ENCODE measurements at places on chromosomes 4 and X.
A peak's percentile ranks its signal among the peaks of the same experiment; 100 is the strongest.

DNA sequence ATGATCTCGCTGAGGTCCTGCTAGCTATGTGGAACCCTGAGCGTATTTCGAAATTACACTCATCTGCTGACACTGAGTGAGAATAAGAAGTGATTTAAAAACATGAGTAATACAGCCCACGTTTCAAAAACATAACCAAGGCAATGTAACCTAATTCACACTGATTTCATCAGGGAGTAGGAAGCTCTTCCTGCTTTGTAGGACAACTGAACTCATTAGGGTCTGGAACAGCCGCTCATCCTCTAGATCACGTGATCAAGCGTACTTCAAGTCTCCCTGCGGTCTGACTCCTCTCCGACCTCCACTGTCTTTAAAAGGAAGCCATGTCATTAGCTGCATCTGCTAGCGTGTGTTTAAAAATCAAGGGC, 138.0 kb downstream of the NSUN7 start:
- no peak for DNase-seq

GRCh38 chrX:40164751-40165150, 67.0 kb upstream of the BCOR start:
- DNase-seq = no peak

DNA sequence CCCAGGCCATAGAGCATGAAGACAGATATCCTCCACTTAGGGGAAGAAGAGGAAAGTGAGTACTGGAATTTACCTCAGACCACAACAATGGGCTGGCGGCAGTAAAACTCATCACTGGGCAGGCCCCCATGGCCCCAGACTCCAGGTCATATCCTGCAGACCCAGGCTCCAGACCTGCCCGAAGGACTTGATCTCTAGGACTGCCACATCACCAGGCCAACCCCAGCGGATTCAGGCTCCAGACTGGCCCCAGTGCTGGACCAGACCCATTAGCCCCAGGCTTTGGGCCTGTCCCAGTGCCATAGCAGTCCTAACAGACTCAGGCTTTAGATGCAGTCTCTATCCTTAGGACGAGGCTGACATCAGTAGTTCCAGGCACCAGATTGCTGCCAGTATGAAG, 190.6 kb downstream of the DLG3 start:
- DNase-seq = no peak

- DNase-seq = no peak
Observed at GRCh38 chr4:181685461-181685860, 557.7 kb upstream of the TENM3 start.

DNA sequence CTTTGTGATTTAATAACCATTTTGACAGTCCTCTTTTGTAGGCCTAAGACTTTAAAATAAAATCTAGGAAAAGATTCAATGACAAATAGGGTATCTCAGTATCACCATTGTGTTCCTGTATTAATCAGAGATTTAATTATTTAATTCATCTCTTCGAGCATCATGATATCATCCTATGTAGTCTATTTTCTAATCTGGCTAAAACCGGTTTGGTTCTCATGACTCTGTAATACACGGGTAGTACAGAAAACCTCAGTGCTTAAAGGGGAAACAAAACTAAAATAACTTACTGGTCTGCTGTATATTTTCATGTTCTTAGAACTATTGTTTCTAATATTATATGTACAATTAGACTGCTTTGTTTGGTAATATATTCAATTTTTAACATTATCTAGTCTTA, 23.7 kb upstream of the FBXW7 start:
- no peak for DNase-seq

- no peak for DNase-seq
Observed at GRCh38 chr4:142365391-142365790, 480.7 kb downstream of the INPP4B start.

DNA sequence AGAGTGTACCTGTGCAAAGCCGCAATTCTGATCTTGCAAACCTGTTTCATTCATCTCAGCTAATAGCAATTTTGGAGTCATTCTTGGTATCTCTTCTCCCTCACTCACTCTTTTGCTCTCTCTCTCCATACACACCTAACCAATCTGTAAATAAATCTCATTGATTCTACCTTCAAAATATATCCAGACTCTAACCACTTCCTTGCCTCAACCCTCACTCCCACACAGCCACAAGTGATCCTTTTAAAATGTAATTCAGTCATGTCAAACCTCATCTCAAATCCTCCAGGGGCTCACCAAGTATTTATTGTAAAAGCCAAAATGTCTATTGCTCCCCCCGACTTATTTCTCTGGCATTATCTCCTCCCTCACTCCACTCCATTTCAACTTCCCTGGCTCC, 51.7 kb upstream of the SLC10A4 start:
- no peak for DNase-seq

GRCh38 chr4:5357870-5358269, 306.6 kb downstream of the STK32B start:
- no peak for DNase-seq

GRCh38 chrX:115390078-115390477, 100.6 kb downstream of the LUZP4 start:
- DNase-seq = no peak

- no peak for DNase-seq
Observed at GRCh38 chr4:150080875-150081274, 2.6 kb downstream of the DCLK2 start.

- peak; percentile 77 for DNase-seq
Observed at GRCh38 chr4:1726146-1726934, 5.0 kb downstream of the TACC3 start.

GRCh38 chr4:184849185-184849584, 23.4 kb upstream of the ACSL1 start:
- no peak for DNase-seq

GRCh38 chr4:125620066-125620860, 305.5 kb downstream of the FAT4 start:
- no peak for DNase-seq

GRCh38 chrX:70033348-70034051, 16.2 kb downstream of the AWAT2 start:
- DNase-seq = no peak

GRCh38 chr4:116829187-116829586, 256.2 kb downstream of the TRAM1L1 start:
- no peak for DNase-seq

- DNase-seq = no peak
Observed at GRCh38 chrX:136147315-136147901, at the start of gene FHL1. Gene FHL1 (plus strand): TSS chrX:136147533.

- DNase-seq = no peak
Observed at GRCh38 chr4:44725726-44726037, 674 bp downstream of the GNPDA2 start.

DNA sequence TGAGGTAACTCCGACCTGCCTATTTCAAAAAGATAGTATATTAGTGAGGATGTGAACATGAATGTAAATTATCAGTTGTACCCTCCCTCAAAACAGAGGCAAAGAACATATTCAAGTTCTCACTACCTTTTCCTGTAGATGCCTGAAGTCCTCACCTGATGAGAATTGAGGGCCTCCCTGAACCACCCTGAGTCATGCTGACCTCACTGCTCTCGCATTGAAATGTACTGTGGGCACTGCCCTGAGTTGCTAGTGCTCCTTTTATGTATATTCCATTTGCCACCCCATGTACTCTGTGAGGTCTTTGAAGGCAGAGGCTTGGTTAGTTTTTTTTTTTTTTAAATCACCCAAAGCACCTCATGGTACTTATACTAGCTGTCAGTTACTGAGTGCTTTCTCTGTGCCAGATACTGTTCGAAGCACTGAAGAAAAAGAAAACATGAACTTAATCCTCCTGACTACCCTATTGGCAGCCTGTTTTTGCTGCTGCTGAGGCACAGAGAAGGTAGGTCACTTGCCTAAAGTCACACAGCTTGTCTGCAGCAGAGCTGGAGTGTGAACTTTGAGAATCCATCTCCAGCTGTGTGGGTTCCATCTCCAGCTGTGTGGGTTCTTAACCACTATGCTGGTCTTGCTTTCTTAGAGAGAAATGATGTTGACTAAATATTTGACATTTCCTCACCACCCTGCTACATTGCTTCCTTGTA, 253.1 kb upstream of the GPC4 start:
- DNase-seq = no peak

DNA sequence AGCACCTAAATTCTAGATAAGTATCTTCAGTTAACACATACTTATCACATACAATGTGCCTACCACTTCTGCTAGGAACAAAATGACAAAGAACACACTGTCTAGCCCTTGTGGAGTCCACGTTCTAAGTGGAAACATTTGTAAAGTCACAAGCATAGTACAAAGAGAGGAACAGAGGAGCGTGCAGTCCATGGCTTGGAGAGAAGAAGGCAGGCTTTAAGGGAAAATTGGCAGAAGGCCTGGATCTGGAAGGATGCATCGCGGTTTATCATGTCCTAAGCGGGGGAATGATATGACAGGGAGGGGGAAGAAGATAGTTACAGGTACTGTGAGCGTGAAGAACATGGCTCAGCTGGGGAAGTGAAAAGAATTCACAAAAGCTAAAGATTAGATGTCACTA, 218.0 kb downstream of the PRDM5 start:
- no peak for DNase-seq

GRCh38 chrX:20265221-20265725, 1.4 kb downstream of the RPS6KA3 start:
- DNase-seq = peak; percentile 59

GRCh38 chr4:48558819-48559218, 68.8 kb downstream of the ZAR1 start:
- DNase-seq = no peak

GRCh38 chrX:149079805-149080406, 425.2 kb downstream of the IDS start:
- DNase-seq = no peak

DNA sequence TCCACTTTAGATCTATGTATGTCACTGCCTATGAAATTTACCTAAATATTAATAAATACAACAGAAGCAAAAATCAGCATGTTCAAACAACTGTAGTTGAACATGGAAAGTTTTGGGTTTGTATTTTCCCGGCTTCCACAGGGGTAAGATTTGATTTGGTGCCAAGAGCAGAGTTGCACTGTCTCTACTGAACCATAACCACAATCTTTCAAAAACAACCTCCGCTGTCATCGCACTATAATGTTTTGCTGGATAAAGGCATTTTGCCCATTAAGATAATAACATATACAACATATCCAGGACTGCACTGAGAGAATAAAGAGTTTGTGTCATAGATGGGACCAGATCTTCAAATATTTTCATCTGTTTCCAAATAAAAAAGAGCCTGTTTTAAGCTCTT, 94.9 kb downstream of the TENM3 start:
- no peak for DNase-seq

DNA sequence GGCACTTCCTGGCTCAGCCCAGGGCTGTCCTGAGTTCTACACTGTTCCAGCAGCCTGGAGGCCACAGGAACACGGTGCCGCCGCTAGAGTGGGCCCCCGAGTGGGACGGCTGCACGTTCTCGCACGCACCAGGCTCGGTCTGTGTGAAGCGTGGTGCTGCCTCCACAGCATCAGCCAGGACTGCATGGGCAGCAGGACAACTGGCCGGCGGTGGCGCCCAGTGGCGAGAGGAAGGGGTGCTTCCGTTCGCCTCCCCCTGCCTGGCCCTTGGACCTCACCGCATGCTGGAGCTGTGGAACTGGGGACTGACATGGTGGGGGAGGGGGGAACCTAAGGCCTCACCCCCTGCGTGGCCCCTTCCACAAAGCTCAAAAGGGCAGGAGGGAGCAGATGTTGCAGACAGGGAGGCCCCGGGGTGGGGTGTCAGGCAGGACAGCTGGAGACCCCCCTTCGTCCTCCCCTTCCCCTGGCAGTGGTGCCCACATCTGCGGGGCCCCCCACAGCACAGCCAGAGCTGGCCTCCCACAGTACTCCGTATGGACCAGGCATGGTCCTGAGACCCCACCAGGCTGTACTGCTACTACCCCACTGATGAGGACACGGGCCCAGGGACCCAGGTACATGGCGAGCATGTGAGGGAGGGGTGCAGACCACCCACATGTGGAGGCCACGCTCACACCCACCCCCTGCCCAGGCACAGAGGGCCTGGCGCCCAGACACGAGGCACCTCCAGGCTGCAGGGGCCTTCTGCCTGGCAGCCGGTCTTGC, 58.5 kb downstream of the ACOX3 start:
- DNase-seq = no peak

DNA sequence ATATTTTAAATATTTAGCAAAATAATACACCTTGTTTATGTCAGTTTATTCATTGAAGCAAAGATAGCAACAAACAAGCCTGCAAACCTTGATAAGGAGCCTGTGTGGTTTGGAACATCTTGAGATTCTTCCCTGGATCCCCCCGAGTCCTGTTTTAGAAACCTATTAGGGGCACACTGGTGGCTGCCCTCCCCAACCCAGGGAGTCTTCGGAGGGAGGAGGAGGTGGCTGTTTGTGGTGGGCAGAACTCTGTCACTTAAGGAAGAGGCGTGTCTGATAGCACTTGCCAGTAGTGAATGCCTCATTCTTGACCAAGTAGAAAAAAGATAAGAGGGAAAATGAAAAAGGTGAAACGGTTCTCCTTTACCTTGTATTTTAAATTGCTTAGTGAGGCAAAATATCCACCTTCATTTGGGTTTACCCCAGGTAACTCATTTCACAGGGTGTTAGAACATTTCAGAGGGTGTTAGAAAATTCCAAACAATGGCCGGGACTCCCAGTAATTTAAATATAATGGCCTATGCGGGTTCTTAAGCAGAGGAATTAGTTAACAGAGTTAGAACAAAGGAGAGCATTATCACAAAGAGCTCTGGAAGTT, 10.4 kb downstream of the KIT start:
- no peak for DNase-seq

DNA sequence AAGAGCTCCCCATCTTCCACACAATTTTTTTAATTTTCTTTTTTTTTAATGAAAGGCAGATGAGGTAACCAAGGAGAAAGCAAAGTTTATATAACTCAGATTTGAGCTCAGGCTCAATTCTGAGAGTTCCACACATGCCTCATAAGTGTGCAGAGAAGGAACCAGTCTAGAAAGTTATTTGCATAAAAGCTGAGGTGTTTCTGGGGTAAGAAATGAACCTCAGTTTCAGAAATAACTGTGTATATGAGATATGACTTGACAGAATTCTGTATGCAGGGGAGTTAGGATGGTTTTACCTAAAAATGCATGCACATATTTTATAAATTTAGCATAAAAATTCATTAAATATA, 51.3 kb downstream of the DTHD1 start:
- DNase-seq = no peak

DNA sequence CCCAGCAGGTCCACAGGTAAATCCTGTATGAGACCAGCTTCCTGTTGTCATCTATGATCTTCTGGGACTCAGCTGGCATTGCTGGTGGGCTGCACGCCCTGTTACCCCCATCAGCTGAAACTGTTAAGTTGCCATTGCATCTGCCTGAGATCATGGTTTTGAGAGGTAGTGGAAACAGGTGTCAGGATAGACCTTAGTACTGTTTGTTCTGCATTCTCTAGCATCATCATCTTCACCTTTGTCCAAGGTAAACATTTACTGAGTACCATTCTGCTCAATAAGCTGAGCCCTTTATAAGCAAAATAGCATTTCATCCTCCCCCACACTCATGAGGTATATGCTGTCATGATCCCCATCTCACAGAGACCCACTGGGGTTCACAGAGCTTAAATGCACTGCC, 42.9 kb upstream of the PROM1 start:
- no peak for DNase-seq
